ENCODE measurements at places on chromosomes 5 and 9. TPM values are rescaled to one million over a fixed set of nuclear protein-coding genes. Genes with fewer than 3 reads are reported as not detected.

ADAMTSL2 gene
- under 0.01 TPM for total RNA-seq

HNRNPAB gene
- 51.0 TPM for total RNA-seq

DMRT3 gene
- not detected for total RNA-seq

ROPN1L gene
- 1.6 TPM for total RNA-seq

UBAP2 gene
- 37.2 TPM for total RNA-seq

ASPN gene
- not detected for total RNA-seq

NKD2 gene
- 3.1 TPM for total RNA-seq

ABLIM3 gene
- total RNA-seq = 40.3 TPM

MED10 gene
- total RNA-seq = 14.7 TPM

SLC1A1 gene
- 5.1 TPM for total RNA-seq

ATP6V0E1 gene
- total RNA-seq = 483 TPM

PCDHA1 gene
- total RNA-seq = 0.13 TPM

DIPK1B gene
- 109 TPM for total RNA-seq

AGXT2 gene
- not detected for total RNA-seq

PRDM9 gene
- total RNA-seq = not detected

HAUS6 gene
- 9.7 TPM for total RNA-seq

PHYHD1 gene
- 0.44 TPM for total RNA-seq

AIF1L gene
- total RNA-seq = 17.4 TPM

EIF4E1B gene
- not detected for total RNA-seq

CDKN2B gene
- total RNA-seq = 3.1 TPM

ROR2 gene
- total RNA-seq = not detected

PRRT1B gene
- total RNA-seq = not detected

RNF44 gene
- 1.6 TPM for total RNA-seq

LCN6 gene
- total RNA-seq = not detected

LCN1 gene
- not detected for total RNA-seq

GHR gene
- total RNA-seq = 0.97 TPM

AK8 gene
- 0.06 TPM for total RNA-seq

GABRG2 gene
- not detected for total RNA-seq

C9orf72 gene
- total RNA-seq = 5.5 TPM

SDHA gene
- 180 TPM for total RNA-seq

SWI5 gene
- total RNA-seq = 24.1 TPM

PCDHGC5 gene
- 0.32 TPM for total RNA-seq

NME5 gene
- total RNA-seq = 1.7 TPM

ARHGEF39 gene
- total RNA-seq = 0.65 TPM

FBXL7 gene
- 23.9 TPM for total RNA-seq

MORN5 gene
- total RNA-seq = 0.49 TPM

ANGPTL2 gene
- 14.6 TPM for total RNA-seq

CMYA5 gene
- not detected for total RNA-seq

Measured in bladder microvascular endothelial cell (primary cell).